HT1080 (cell line): ENCODE measurements at places on chromosomes 4 and X.
A peak's percentile ranks its signal among the peaks of the same experiment; 100 is the strongest.

- peak; percentile 74 for DNase-seq
Observed at GRCh38 chr4:140149846-140150635, 3.9 kb downstream of the MAML3 start.

- DNase-seq: peak; percentile 4
Observed at GRCh38 chrX:68354879-68355628, 78.2 kb downstream of the OPHN1 start.

DNA sequence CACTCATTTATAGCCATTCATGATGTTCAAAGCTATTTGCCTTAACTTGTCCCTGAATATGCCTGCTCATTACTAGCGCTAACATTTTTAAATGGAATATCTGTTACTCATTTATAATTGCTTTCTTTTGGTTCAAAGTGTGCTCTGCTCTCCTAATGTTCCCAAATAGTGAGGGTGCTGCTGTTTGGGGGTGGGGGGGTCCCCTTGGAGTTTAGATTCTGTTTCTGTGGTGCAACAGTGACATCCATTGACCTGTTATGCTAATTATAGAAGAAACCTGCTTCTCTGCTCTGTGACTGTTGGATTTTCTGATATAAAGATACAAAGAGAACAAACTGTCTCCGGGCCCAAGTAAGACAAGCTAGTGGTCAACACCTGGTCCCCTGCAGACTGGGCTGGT lies 222.4 kb downstream of the SHROOM3 start:
- DNase-seq: no peak

DNA sequence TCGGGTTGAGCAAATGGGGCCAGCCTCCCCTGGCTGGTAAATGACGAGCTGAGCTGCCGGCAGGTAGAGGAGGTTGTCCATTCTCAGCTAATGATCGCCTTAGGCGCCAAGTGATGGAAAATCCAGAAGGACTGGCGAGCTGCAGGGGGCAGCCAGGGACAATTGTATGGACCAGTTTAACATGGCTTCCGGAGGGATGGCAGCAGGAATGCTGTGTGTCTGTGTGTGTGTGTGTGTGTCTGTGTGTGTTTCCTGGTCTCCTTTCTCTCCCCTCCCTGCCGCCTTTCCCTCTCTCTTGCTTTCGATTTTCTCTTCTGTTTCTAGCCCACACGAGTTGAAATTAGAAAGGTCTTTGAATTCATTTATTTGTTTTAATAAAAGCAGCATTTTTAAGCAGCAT lies 45.2 kb upstream of the BCOR start:
- no peak for DNase-seq

- DNase-seq: no peak
Observed at GRCh38 chrX:131302701-131303100, 13.6 kb upstream of the IGSF1 start.
